Osteoblast (primary cell): ENCODE measurements at places on chromosomes 5 and 9.
A peak's percentile ranks its signal among the peaks of the same experiment; 100 is the strongest.

DNA sequence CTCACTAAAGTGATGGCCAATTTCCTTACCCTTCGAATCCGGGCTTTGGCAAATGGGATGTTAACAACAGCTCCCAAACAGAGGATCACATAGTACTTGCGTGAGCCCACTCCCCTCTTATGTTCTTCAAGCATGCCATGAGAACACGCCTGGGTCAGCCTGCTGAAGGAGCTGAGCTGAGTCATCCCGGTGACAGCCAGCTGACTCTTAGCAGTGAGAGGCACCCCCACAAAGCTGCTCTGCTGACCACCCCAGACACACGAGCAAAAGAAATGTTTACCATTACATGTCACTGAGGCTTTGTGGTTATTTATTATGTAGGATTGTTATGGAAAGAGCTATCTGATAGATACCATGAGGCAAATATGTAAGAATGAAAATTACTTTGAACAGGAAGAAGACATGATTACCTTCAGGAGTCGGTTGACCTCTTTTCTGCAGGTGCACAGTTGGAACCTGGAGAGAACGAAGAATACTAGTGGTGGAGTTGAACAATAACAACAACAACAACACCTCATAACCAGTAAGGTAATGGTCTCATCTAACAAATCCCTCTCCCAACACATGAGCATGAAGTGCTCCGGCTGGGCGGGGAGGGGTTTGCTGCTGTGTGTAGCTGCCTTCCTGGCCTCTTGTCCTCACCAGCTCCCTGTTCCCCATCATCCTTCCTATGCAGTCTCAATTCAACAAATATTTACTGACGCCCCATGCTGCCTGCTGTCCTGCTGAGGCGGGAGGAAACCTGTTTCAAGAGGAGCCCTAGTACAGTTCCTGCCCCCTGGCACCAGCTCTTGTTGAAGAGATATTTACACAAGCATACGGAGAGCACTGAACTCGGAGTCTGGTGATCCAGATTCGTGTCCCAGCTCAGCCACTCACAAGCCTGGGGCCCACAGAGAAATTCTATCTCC, 69.4 kb upstream of the LHFPL2 start:
- no peak for DNase-seq

GRCh38 chr5:96577909-96578308, 84.3 kb upstream of the CAST start:
- no peak for DNase-seq

GRCh38 chr9:87518702-87519335, 21.2 kb downstream of the DAPK1 start:
- no peak for DNase-seq

DNA sequence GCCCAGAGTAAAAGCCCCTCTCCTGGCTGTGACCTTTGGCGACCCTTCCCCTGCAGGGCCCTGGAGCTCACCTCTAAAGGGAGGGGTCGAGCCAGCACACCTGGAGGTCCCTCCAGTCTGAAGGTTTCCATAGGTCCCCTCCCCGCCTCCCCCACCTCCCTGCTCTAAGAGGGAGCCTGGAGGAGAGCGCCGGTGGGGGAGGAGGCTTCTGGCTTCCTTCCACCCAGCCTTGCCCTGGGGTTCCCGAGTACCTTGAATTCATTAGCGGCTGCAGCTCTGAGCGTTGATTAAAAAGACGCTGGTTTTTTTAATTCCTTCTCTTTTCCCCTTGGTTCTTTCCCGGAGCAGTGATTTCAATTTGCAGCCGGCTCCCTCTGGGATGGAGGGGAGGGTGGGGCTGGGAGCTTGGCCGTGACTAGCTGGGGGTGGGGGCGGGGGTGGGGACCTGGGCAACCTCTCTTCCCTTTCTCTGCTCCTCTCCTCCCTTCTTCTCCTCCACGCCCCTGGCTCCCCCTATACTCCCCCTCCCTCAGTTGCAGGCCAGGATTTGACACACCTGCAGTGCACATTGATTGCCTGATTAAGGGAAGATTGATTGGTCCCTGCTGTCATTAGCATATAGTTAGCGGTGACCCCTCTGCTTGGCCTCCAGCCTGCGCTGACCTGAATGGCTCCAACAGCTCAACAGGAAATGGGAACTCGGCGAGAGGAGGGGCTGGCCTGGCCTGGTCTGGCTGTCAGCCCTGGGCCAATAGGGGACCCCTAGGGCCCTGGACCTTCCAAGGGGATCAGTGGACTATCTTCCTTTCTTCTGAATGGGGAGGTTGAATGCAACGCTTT, 67.5 kb upstream of the RAPGEF1 start:
- no peak for DNase-seq

DNA sequence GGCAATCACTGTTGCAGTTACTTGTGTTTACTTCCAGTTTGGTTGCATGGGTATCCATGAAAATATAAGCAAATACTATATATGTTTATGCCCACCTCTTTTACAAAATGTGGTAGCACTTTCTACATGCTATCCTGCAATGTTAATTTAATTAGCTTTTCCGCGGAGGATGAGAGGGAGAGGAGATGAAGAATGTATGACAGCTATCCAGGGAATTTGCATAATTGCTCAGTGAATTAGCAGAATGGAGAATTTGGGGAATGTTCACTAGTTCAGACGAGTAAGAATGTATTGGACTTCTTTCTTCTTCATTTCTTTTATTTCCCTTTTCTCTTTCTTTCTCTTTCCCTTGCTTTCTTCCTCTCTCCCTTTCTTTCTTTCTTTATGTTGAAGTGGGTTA, 140.7 kb upstream of the SLC28A3 start:
- no peak for DNase-seq

GRCh38 chr5:10562201-10563109, 1.4 kb upstream of the ANKRD33B start:
- no peak for DNase-seq

- DNase-seq: no peak
These were observed 30.5 kb downstream of the TXNDC8 start for GRCh38 chr9:110307191-110307590.

- peak; percentile 82 for DNase-seq
These were observed 472.1 kb upstream of the TNC start for GRCh38 chr9:115590011-115590410.

- no peak for DNase-seq
These were observed 49.1 kb downstream of the PTCD2 start for GRCh38 chr5:72369301-72369700.

DNA sequence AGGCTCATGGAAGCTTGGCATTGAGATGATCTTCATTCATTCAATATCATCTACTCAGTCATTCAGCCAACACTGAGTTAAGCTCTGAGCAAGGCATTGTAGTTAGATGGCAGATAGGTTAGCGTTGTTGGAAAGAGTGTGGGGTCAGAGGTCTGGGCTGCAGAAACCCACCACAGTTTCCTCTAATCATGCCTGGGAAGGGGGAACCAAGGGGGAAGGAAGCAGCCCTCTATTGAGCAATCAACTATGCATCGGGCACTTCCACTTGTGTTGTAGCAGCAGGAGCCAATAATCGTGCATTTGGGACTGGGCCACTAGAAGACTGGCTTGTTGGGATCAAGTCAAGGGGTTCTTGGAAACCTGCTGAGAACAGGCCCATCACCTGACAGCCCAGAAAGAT, 139.1 kb downstream of the PIP5K1B start:
- no peak for DNase-seq

GRCh38 chr9:14014218-14014617, 299.7 kb downstream of the NFIB start:
- no peak for DNase-seq

DNA sequence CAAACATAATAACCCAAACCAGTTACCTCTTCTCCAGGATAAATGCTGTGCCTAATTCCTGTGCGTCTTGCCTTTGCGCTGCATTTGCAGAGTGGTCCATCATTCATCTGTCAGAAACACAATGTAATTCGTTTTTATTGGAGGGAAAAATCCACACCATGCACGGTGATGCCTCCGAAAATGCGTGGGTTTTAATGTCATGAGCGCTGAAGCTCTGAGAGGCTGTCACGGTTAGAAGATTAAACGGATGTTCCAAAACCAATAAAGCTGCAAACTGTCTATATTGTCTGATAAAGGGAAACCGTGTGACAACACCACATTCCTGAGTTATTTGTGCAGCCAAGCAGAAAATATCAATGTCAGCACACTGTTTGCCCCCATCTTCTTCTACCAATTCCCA, 27.4 kb downstream of the DROSHA start:
- DNase-seq: no peak

DNA sequence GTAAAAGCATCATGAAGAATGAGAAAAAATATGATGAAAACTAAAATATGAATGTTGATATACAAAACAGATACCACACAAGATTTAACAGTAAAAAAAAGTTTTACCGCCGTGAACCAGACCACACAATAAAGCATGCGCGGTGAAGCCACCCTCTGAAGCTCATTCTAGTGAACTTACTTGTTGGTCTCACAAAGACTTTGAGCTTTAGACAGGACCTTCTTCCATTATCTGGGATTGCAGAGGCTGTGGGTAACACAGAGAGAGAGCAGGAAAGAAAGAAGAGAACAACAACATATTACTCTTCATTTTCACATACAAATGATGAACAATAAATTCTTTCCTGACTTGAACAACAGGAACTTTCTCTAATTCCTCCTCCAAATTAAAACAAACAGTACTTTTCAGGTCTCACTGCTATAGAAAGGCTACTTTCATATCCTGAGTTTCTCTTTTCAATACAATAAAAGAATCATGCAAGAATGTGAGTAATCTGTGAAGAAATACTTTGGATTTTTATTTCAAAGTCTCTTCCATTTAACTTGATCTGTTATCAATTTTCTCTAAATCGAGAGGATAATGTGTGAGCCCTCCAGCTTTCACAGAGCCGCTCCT, 283.1 kb downstream of the EFNA5 start:
- no peak for DNase-seq

- DNase-seq: no peak
These were observed 18.7 kb upstream of the B4GALT1 start for GRCh38 chr9:33185858-33186257.

DNA sequence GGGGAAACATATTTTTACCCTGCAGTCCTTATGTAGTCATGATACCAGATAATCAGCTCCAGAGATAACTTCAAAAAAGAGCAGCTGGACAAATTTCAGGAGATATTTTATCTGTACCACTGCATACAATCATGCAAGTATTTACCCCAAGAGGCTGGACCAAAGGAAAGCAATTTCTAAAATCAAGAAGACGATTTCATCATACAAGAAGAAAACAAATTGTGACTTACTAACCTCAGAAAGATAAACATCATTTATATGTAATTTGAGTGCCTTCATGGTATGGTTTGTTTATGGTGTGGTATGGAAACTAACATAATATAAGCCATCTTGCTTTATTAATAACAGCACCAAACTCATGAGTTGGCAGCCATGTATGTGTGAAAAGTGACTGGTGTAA, 603.6 kb downstream of the PSAT1 start:
- DNase-seq: no peak

GRCh38 chr9:69121155-69122081, 52.7 kb upstream of the TJP2 start:
- peak; percentile 89 for DNase-seq

GRCh38 chr9:36284226-36284625, 26.0 kb upstream of the GNE start:
- no peak for DNase-seq

- DNase-seq: no peak
These were observed 60.9 kb upstream of the PIP5K1B start for GRCh38 chr9:68643901-68644809.

GRCh38 chr5:201672-202071, 10.4 kb downstream of the LRRC14B start:
- no peak for DNase-seq

- no peak for DNase-seq
These were observed 126.5 kb upstream of the MAN2A1 start for GRCh38 chr5:109563189-109563588.

- no peak for DNase-seq
These were observed 256.0 kb downstream of the CWC27 start for GRCh38 chr5:65024681-65025080.

DNA sequence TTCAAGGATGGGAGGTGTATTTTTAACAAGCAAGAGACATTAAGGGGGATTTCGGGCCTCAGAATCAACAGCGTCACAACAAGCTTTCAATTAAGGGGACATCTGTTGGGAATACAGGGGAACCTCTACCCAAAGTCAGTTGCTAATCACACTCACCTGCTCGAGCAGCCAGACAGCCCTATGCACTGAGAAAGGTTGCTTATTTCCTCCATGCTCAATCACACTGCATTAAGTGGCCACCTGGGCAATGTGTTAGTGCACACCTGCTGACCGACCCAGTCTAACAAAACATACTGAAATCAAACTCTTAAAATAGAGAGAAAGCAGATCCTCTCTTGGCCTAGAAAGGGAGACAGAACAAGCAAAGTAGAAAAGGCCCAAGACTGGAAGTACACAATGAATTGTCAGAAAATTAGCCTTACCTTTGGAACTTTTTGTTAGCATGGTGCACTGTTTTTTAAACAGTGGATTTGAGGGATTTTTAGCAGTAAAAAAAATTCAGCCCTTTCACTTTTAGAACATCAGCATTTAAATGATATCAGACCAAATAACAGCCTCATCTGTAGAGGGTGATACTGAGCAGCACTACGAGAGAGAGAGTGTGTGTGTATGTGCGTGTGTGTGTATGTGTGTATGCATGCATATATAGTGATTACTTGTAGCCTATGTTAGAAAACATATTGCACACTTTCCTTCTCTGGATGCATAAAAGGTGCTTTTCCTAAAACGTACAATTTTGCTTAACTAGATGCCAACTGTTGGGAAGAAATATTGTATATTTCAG, 1118.6 kb upstream of the DMAC1 start:
- no peak for DNase-seq

DNA sequence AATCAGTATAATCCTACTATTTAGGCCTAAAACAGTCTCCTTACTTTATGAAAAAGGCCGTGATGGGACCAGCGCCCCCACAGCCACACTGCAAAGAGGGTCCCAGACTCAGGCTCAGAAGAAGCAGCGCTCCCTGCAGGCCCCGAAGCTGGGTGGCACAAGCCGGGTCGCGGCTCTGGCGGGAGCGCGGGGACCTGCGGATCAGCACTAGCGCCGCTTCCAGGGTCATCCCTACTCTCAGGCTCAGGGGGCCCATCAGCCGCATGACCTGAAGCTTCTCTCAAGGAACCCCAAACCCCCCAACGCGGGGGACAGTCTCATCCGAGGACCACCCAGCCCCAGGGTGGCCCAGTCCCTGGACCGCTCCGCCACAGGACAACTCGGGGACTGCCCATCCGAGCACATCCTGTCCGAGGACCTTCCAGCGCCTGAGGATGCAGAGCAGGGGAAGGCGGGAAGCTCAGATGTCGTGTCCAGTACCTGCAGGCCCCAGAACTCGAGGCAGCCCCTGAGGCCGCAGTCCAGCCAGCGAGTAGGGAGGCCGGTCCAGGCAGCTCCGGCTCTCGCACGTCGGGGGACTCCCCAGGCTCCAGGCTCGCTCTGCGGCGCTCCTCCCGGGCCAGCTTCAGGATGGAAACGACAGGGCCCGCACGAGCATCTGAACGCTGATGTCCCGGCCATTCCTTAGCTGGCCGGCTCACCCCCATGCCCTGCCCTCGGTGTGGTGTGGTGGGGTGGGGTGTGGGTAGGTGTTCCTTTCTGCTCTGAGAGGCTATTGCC, 32.4 kb upstream of the CDK20 start:
- no peak for DNase-seq

- DNase-seq: no peak
These were observed 138.7 kb upstream of the NR3C1 start for GRCh38 chr5:143541943-143542797.

GRCh38 chr5:31854181-31855133, 215.5 kb downstream of the PDZD2 start:
- peak; percentile 86 for DNase-seq
